ENCODE measurements at places on chromosomes 3 and 15.

GRCh38 chr3:18810306-18810661 lies 338.0 kb upstream of the KCNH8 start:
- DNase-seq = no peak

DNA sequence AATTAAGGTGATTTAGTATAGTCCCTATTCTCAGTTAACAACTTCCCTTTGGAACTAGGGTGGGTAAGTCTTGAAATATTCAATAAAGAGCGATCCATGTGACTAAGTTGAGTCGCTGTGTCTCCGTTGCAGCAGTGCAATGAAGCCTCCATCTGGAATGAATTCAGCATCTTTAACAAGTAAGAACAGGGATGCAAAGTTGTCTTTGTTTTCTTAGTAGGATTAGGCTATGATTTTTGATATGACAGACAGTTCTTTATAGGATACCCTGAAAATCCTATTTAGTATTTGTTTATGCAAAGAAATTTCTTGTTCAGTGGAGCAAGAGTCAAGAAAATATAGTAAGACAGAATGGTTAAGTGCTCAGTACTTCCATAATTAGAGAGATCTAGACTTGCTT lies 52.7 kb downstream of the RBMS3 start:
- DNase-seq = no peak

DNA sequence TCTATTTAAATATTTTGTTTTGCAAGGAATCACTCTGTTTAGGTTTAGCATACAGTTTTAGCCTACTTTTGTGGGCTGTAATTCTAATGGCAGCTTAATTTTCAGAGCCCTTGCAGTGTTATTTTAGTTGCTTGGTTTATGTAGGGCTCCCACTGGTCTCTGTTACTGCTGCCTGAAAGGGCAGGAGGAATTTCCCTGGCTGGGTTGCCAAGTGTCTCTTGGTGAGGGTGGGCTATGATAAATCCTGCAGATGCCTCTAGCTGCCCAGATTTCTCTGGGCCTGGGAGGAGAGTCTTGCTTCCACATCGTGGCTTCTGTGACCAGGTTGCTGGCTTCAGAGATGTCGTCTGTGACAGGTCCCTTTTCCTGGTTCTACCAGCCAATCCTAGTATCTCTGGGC lies 36.2 kb downstream of the ILDR1 start:
- no peak for DNase-seq

- DNase-seq = no peak
Measured at GRCh38 chr3:59316688-59317275, 267.0 kb upstream of the CFAP20DC start.

GRCh38 chr3:31925271-31925630 lies 55.8 kb downstream of the OSBPL10 start:
- no peak for DNase-seq

DNA sequence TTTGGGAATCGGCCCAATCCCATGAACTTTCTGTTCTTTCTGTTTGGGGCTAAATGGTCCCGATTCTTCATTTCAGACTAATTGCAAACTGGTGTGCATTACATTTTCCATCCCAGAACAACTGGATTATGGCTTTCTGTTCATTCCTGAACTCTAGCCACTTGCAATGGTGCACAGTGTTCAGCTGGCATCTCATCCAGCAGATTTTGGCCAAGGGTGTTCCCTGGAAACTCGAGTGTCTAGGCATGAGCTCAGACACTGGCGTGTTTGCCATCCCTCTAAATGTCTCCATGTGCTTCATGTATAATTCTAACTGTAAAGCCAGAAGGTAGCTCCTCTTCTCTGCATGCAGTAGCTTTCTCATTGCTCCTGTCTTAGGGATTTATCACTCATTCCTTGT lies 97.1 kb upstream of the MYZAP start:
- DNase-seq = no peak

DNA sequence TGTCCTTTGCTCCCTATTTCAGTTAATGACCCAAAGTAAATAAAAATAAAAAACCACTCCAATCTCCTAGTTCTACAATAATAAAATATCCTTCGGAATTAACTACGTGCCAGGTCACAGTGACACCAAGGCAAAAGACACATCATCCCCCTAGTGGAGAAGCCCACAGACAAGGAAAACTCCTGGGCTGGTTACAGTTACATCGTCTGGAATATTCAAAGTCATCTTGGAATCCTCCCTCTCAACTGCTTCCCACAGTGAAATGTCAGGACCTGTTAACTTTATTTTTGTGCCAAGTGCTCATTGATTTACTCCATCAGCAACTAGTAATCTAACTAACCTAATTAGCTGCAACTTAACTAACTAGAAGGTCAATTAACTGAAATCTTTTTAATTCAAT lies 349.3 kb downstream of the MAGI1 start:
- DNase-seq = no peak

- no peak for DNase-seq
Measured at GRCh38 chr3:65979731-65980130, 59.0 kb downstream of the MAGI1 start.

GRCh38 chr3:161171113-161171512 lies 50.0 kb upstream of the NMD3 start:
- no peak for DNase-seq

- DNase-seq = no peak
Measured at GRCh38 chr15:97141360-97141759, 810.9 kb downstream of the NR2F2 start.

DNA sequence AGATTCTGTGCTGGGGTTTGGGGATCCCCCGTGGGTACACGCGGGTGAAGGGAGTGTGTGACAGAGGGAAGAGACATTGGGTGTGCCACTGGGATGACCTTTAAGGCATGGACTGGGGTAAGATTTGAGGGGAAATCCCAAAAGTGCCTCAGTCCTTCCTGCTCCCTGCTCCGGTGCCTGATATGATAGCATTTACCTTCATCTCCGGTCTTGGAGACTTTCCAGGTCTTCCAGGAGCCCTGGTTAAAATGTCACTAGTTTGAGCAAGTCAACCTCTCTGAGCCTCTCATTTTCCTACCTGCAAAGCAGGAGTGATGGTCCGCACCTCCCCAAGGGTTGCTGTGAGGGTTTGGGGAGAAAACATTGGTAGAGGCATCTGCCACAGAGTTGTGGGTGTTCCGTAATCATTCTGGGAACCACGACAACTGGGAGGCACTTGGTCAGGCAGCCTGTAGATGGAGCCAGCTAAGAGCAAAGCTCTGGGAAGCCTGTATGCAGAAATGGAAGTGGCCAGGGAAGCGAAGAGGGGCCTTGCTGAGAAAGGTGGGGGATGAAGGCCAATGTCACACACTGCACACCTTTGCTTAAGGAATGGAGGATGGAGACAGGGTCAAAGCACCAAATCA lies 33.9 kb upstream of the KIF23 start:
- no peak for DNase-seq

- no peak for DNase-seq
Measured at GRCh38 chr15:61364871-61365270, 135.8 kb upstream of the RORA start.

DNA sequence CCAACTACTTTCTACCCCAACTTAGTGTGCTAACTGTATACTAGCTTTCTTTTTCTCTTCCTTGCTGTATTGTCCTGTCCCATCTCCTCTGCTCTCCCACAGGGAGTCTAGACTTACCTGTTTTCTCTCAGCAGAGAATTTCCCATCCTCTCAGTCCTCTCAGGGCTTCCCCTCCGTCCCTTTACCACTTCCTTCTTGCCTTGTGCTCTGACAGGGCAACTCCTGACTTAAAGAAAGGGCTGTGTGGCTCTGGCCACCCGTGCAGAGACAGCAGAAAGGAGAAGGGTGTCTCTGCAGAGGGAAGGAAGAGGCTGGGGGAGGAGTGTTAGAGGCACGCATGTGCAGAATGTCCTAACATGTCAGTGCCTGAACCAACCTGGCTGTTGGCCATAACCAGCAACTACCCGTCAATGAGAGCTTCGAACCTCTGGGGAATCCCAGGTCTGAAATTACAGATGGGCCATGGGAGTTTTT lies at the start of gene GCSAM:
Gene GCSAM, minus strand, starts transcription at position 274 of the 474 bp plus-strand sequence. Its CDS starts 128 bp downstream, at position 146.
- DNase-seq = peak; percentile 89

- peak; percentile 76 for DNase-seq
Measured at GRCh38 chr3:113531826-113532697, at the start of gene SIDT1. Gene SIDT1 (plus strand): TSS chr3:113532555. CDS start chr3:113533022, 467 bp downstream.

- DNase-seq = no peak
Measured at GRCh38 chr3:75014008-75014407, 399.5 kb upstream of the CNTN3 start.

GRCh38 chr3:194720048-194720447 lies 34.4 kb downstream of the FAM43A start:
- DNase-seq = no peak

DNA sequence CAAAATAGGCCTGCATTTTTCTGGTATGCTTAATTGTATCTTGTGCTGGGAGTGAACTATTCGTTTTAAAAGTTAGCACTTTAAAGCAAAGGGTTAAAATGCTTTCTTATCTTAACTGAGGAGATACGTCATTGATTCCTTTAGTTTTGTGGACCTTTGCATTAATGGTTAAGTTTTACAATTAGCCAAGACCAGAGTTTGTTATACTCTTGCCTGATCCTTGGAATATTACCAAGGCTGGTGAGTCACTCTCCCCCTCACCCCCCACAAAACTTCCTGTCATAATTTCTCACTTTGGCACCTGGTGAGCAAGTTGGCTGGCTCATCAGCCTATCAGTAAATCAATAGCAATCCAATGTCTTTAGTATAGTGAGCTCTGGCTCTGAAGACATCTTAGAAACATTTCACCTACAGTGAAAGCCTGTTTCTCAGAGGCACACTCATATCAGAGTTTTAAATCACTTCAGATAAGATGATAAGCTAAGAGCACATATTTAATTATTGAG lies 26.7 kb downstream of the SLC2A2 start:
- no peak for DNase-seq

GRCh38 chr3:142574665-142575064 lies 3.9 kb downstream of the ATR start:
- no peak for DNase-seq

GRCh38 chr15:73979636-73980035 lies 12.5 kb downstream of the STOML1 start:
- no peak for DNase-seq

- DNase-seq = no peak
Measured at GRCh38 chr15:85154061-85154460, 172.4 kb downstream of the PDE8A start.

DNA sequence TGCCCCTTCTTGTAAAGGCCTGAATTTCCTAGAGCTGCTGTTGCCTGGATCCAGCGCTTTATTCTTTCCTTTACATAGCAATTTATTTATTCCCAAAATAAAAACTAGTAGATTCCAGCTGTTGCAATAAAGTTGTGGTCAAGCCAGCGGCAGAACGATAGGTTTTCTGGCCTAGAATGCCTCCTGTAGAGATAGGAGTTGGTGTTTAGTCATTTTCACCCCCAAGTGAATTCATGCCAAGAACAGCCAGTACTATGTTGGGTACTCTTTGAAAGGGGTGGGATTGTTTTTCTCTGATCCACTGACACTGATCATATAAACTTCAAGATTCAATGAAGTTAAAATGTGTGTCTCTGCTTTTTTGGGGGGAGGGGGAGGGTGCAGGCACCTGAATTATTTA lies 69.7 kb downstream of the KLHL25 start:
- DNase-seq = no peak

DNA sequence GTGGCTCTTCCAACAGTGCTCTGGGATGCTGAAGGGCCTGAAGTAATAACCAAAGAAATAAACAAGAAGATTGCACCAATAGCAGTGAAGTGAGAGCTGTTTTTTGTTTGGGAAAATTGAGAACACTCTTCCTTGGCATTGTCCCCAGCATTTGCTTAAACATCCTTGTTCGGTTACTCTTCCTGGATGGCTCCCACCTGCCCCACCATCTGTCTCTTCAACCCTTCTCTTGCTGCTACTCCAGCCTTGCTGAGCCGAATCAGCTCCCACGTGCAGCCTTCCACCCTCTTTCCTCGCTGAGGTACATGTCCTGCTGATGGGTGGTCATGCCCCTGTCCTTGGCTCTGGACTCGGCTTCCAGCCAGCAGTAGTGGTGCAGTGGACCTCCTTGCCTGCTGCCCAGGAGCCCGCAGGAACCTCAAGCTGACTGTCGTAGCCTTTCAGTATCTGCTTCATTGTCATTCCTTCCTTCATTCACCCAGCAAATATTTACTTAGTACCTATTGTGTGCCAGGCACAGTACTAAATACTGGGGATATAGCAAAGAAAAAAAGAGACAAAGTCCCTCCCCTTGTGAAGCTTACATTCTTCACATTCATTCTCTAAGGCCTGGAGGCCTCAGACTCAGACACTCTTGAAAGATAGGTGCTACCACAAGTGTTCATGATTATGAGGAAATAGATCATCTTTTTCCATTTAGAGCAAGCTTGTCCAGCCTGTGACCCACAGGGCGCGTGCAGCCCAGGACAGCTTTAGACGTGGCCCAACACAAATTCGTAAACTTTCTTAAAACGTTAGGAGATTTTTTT lies 17.1 kb upstream of the VILL start:
- DNase-seq = no peak

GRCh38 chr15:68149059-68149458 lies 56.1 kb downstream of the CALML4 start:
- no peak for DNase-seq

DNA sequence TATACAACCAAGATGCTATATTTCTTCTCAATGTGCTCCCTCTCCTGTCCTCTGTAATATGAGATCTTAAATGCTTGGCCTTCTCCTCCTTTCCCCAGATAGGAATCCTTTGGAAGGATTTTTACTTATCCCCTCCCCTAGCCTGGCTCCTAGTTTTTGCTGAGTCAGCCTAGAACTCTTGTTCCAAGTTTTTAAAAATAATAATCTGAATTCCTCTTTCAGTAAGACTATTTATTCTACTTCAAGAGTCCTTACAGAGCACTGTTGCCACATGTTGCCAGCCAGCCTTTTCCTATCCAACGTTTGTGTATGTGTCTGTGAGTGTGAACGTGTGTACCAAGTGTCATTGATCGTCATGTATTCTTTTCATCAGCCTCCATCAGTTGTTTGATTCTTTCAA lies 11.0 kb upstream of the KCNMB2 start:
- DNase-seq = no peak

- DNase-seq = no peak
Measured at GRCh38 chr15:68431792-68432401, at the start of gene ITGA11. Gene ITGA11 (minus strand): TSS chr15:68432163. CDS start chr15:68432066, 97 bp downstream.

DNA sequence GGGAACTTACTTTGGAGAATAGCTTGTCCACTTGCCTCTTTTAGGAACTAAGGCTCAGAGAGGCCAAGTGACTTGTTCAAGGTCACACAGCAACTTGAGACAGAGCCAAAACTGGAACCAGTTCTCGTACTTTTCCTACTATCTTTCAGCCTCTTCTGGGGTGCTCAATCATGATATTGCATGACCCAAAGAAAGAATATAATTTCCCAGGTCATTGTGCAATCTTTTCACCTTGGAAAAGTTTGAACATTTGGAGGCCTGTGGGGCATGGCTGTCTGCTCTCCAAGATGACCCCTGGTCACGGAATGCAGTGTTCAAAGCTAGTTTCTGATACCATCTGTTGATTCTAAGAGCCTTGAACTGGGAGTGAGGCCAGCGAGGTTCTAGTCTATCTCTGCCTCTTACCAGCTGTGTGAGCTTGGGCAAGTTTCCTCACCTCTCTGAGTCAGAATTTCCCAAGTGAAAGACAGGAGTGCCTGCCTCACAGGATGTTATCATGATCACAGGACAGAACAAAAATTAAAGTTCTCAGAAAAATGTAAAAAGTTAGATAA lies 89.7 kb downstream of the BDH1 start:
- no peak for DNase-seq
